ENCODE measurements at places on chromosomes 11 and 22. TPM values are rescaled to one million over a fixed set of nuclear protein-coding genes. Genes with fewer than 3 reads are reported as not detected.

The CYP2D6 gene
- 0.53 TPM for total RNA-seq

The CREB3L1 gene
- total RNA-seq = 0.53 TPM

The PIWIL4 gene
- 0.38 TPM for total RNA-seq

The CASP1 gene
- total RNA-seq = 10.8 TPM

The NAV2 gene
- total RNA-seq = 14.1 TPM

DNA sequence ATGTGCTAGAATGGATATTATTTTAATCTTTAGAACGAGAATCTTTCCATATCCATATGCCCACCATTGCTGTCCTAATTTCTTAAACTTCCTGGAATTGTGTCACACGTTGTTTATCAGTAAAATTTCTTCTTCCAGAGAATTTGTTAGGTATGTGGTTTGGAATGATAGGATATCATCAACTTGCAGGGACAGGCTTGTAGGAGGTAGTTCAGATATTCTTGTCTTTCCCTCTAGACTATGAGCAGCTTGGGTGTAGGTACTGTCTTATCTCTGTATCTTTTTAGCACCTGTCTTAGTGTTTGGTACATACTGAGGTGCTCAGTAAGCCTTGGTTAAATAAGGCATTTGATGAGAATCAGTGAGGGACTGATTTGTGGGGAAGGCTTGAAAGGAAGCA, 3.4 kb downstream of the CTNND1 start:
- DNase-seq = no peak

GRCh38 chr11:86795511-86795910, 4.8 kb upstream of the PRSS23 start:
- DNase-seq = no peak
